Smooth muscle cell of trachea (primary cell): ENCODE measurements at places on chromosomes 7 and 10. TPM values are rescaled to one million over a fixed set of nuclear protein-coding genes. Genes with fewer than 3 reads are reported as not detected.

Gene HOXA3
- 2.6 and 3.0 TPM in 2 replicates for total RNA-seq

Gene GBX1
- total RNA-seq, result not detected in 2 replicates

Gene KNDC1
- total RNA-seq, result 0.73 and 2.3 TPM in 2 replicates

Gene PTF1A
- total RNA-seq, result not detected in 2 replicates

Gene ZNF394
- 25.8 and 30.0 TPM in 2 replicates for total RNA-seq

Gene THSD7A
- 0.17 and 1.6 TPM in 2 replicates for total RNA-seq

Gene GPR15LG
- total RNA-seq, result not detected in 2 replicates

Gene ATG9B
- total RNA-seq, result under 0.01 and 0.15 TPM in 2 replicates

Gene MICALL2
- total RNA-seq, result 23.6 and 59.2 TPM in 2 replicates

Gene LRRC17
- 82.2 and 143 TPM in 2 replicates for total RNA-seq

Gene DLX6
- total RNA-seq, result not detected in 2 replicates

Gene SRRT
- 40.3 and 54.1 TPM in 2 replicates for total RNA-seq

Gene CDK14
- 42.8 and 68.5 TPM in 2 replicates for total RNA-seq

Gene PTTG1IP2
- total RNA-seq, result not detected in 2 replicates

Gene CTNNA3
- total RNA-seq, result under 0.01 TPM in 1 of 2 replicates, not detected in the other

Gene CFAP43
- total RNA-seq, result 0.15 and 0.33 TPM in 2 replicates
